Astrocyte (in vitro differentiated cells and primary cell): ENCODE measurements at places on chromosomes 11 and 22. TPM values are rescaled to one million over a fixed set of nuclear protein-coding genes. Genes with fewer than 3 reads are reported as not detected.

GRCh38 chr22:22376352-22376706, 131.7 kb downstream of the VPREB1 start:
- no peak overlapping the region for H3K4me3 ChIP-seq
- H3K4me1 ChIP-seq: no peaks in the 10 kb centered on the region
- peaks cover 12% of the 10 kb centered on the region for H3K27me3 ChIP-seq
- H3K27ac ChIP-seq: no peak overlapping the region

- H3K36me3 ChIP-seq: no peaks in the 10 kb centered on the region
- no peak overlapping the region for H3K4me3 ChIP-seq
- H3K27ac ChIP-seq: no peak overlapping the region
- peak; percentile 48 for DNase-seq
- H3K4me1 ChIP-seq: peaks cover 3% of the 10 kb centered on the region
These were observed 49.2 kb upstream of the SESN3 start for GRCh38 chr11:95279921-95280868.

Gene FAM118B
- total RNA-seq: 27.6 and 28.3 TPM in 2 replicates

Gene OR52I2
- not detected in 2 replicates for total RNA-seq

DNA sequence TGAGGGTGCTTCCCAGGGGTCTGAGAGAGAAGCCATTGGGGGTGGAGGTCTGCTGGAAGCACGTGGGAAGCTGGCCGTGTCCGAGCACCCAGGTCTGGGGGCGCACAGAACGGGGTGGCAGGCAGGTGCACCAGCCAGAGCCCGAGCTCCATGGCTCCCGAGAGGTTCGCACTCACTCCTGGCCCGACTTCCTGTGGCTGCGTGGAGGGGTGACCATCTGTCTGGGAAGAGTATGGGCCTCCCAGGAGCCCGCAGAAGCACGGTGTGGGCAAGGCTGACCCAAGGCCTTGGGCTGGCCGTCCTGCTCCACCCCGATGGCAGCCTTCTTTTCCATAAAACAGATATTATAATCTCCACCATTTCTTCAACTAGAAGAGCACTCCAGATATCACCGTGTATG, 256.0 kb upstream of the B3GAT1 start:
- H3K36me3 ChIP-seq: no peaks in the 10 kb centered on the region
- H3K27me3 ChIP-seq: no peaks in the 10 kb centered on the region
- H3K4me3 ChIP-seq: no peak overlapping the region
